ENCODE measurements at places on chromosomes 2 and 18.

DNA sequence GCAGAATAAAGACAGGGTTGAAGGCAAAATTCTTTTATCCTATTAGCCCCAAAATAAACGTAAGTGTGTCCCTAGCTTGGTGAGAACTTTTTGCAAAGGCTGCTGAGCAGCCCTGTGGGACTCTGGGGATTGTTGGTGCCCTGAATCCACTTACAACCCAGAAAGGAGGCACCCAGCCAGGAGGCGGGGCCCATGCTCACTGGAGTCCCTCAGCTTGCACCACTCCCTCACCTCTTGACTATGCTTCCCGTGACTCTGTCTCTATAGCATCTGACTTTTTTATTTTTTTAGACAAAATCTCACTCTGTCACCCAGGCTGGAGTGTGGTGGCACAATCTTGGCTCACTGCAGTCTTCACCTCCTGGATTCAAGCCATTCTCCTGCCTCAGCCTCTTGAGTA is 15.8 kb upstream of the COL6A3 start:
- no peak for DNase-seq

GRCh38 chr2:152028182-152028862 is 70.5 kb downstream of the CACNB4 start:
- no peak for DNase-seq

GRCh38 chr2:196169516-196169915 is 1.9 kb downstream of the STK17B start:
- no peak for DNase-seq

- peak; percentile 3 for DNase-seq
Observed at GRCh38 chr2:118729760-118730159, 117.7 kb downstream of the EN1 start.

GRCh38 chr2:16466133-16466820 is 199.4 kb downstream of the CYRIA start:
- DNase-seq: no peak

- no peak for DNase-seq
Observed at GRCh38 chr2:216950547-216950946, 90.7 kb upstream of the TNP1 start.

DNA sequence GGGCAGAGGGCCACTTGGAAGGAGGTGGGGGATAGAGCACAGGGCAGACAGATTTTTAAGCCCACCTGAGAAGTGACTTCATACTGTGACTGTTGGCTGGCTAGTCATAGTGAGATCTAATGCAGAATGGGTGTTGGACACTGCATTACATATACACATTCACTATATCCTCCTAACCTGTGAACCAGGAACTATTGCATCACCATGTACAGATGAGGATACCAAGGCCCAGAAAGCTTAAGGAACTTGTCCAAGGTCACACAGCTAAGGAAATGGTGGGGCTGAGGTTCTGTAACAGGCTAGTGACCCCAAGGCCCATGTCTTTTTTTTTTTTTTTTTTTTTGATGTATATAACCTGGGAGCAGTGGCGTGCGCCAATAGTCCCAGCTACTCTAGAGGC is 49.6 kb upstream of the SPRED2 start:
- no peak for DNase-seq

GRCh38 chr2:148726228-148726627 is 81.7 kb downstream of the EPC2 start:
- DNase-seq: no peak

GRCh38 chr2:205930209-205930608 is 155.8 kb downstream of the INO80D start:
- DNase-seq: no peak

DNA sequence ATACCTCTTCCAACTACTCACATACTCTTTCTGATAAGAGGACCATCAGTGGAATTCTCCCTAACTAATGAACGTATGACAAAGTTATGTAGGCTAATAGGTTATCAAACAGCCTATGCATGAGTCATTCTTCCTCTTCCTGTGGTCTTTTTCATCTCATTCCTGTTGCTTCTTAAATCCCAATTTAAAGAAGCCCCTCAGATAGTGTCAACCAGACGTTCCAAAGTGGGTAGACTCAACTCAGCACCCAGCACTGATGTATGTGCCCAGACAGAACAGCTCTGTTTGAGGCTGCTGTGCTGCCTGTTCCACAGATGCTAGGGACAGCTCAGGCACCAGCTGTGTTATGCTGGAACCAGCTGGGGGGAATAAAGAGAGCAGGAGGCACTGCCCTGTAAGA is 52.6 kb downstream of the CXCR4 start:
- DNase-seq: no peak

GRCh38 chr18:57570162-57570561 is 16.3 kb downstream of the FECH start:
- DNase-seq: no peak

GRCh38 chr2:239177908-239178307 is 222.9 kb downstream of the HDAC4 start:
- DNase-seq: no peak

GRCh38 chr2:105836840-105837692 is 92.4 kb downstream of the NCK2 start:
- no peak for DNase-seq

DNA sequence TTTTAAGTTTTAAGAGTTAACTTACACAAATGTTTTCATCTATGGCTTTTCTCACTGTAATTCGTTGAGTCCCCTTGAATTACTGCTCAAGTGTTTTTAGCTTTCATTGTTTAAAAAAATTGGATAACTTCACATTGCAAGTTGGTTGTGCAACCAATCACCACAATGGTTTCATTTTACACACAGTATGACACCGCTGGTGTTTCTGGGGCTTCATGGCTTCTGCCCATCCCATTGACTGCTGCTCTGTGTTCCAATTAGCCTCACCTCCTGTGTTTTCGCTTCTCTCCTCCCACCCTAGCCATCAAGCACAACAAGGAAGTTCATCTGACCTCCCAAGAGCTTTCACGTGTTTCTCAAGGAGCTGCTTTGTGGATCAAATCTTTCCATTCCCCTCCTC is 199.1 kb upstream of the CHAC2 start:
- no peak for DNase-seq

GRCh38 chr2:46554397-46554796 is 75.0 kb downstream of the TMEM247 start:
- DNase-seq: no peak

DNA sequence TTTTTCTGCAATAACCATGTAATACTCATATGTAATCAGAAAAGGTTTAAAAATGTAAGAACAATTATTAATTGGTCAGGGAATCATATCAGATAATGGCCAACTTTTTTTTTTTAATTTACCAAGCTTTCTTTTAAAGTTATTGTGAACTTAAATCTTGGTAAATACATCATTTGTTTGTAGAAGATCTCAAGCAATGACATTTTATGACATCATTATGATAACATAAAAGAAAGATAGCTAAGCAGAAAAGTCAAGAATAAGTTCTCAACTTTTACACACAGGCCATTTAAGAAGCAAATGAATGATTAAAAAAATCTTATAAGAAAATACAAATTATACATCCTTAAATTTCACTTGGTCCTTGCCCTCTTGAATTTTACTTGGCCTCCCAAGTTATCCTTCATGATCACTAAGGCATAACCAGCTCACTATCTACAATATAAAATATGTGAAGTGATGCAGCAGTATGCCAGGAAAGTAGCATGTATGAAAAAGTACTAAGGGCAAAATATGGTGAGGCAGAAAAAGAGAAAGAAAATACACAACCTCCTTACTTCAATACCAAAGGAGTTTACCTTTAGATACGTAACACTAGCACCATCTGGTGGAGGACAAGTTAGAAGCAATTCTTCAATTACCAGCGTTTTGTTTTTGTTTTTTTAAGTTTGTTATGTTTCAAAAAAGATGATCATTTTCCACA is 116.6 kb downstream of the SRBD1 start:
- peak; percentile 30 for DNase-seq

- DNase-seq: no peak
Observed at GRCh38 chr18:69071680-69072079, 273.8 kb downstream of the CCDC102B start.

GRCh38 chr2:233124421-233125080 is 64.4 kb downstream of the INPP5D start:
- no peak for DNase-seq

DNA sequence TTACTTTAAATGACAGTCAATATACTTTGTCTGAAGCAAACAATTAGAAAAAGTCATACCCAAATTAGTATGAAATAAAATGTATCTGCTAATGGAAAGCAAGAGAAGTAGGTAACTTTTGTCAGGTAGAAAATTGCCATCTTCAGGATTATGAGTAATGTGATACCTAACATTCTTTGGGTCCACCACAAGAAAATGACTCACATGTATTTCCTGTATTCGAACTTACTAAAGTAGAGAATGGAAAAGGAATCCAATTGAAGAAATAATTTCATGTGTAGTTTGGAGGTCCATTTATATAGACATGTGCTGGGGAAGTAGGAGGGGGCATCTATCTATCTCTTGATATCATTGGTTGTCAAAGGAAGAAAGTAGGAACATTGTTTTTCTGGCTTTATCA is 636.2 kb upstream of the CHAC2 start:
- DNase-seq: no peak

DNA sequence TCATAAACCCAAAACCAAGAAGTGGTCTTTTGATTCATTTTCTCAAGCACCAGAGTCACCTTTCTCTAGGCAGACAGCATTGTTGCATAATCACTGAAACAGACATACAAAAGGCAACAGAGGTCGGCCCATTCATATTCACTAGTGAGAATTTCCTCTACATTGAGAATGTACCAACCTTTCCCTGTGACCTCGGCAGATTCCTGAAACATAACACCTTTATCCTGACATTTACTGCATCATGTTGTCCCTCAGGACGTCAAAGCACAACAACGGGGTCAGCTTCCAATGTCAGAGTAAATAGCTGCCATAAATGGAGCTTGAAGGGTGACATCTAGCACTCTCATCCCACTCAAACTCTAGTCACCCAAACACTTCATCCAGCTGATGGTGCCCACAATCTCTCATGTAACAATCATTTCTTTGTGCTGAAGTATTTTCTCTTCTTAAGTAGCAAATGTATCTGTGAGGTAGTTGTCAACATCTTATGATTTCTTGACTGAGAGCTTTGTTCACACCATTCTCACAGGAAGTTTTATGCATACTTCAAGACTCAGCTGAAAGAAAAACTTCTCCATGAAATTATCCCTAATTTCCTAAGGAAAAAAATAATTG is 802.6 kb upstream of the CHAC2 start:
- DNase-seq: peak; percentile 40

GRCh38 chr18:11752116-11752911 is 63.2 kb downstream of the GNAL start:
- DNase-seq: no peak

DNA sequence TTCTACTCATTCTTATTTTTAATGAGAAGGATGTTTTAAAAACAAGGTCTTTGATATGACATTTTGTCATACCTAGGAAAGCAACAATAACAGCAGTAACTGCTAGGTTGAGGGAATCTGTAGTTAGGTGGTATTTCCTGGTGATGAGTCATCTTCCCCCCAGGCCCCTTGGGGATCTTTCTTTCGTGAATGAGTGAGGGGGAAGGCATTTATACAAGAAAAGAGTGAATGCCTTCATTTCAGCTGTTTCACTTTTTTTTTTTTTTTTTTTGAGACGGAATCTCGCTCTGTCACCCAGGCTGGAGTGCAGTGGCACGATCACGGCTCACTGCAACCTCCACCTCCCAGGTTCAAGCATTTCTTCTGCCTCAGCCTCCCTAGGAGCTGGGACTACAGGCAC is 108.6 kb downstream of the MAP4K4 start:
- no peak for DNase-seq

DNA sequence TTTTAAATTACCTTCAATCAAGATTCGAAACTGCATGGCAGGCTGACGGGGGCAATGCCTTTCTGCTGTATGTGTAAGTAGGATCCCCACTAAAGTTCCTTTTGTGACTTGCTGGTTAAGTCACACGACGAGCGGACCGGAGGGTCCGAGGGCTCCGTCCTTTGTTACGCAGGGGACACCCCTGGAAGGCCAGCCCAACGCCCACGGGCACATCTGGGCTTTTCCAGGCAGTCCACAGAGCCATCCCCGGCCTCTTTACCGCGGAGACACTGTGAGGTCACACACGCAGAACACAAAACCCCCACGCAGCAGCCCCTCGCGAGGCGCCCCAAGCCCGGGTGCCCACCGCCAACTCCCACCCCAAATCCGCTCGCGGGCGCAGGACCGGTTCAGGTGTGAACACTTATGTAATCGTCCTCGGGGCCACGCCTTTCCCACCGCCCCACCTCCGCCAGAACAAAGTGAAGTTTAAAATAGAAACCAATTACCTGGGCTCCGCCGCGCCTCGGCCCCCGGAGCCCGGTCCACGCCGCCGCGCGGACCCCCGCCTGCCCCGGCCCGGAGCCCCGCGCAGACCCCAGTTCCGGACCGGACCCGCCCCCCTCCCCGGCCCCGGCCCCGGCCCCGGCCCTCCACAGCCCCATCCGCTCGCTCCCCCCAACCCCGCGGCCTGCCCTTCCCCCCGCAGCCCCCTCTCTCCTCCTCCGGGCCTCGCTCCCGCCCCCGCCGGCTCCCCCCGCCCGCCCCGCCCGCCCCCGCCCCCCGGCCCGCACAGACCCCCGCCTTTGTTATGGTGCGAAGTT is 4.2 kb downstream of the ZNF516 start:
- DNase-seq: no peak

DNA sequence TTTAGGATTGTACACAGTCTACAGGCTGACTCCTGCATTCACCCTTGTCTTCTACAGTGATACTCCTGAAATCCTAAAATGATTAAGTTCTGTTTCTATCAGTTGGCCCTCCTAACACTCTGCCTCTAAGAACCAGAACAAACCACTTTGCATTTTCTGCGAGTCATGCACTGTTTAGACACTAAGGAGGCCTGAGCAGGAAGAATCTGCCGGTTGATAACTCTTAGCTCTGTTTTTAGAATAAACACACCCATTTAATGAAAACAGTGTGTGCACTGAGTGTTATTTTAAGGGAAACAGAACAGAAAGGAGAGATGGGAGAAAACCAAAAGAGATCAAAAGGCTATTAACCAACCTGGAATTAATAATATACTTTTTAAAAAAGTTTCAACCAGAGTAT is 22.9 kb upstream of the SSB start:
- DNase-seq: no peak

GRCh38 chr2:227411320-227411989 is 23.7 kb upstream of the SCYGR1 start:
- DNase-seq: no peak

- peak; percentile 30 for DNase-seq
Observed at GRCh38 chr2:222613715-222614331, 42.1 kb downstream of the FARSB start.

- DNase-seq: no peak
Observed at GRCh38 chr2:235647877-235648276, 154.0 kb downstream of the AGAP1 start.

GRCh38 chr18:72910045-72910444 is 42.3 kb upstream of the NETO1 start:
- DNase-seq: no peak

- no peak for DNase-seq
Observed at GRCh38 chr18:36895606-36896005, 66.7 kb downstream of the KIAA1328 start.
